SW 1271 (cell line): ENCODE measurements at places on chromosomes 7 and 10.

DNA sequence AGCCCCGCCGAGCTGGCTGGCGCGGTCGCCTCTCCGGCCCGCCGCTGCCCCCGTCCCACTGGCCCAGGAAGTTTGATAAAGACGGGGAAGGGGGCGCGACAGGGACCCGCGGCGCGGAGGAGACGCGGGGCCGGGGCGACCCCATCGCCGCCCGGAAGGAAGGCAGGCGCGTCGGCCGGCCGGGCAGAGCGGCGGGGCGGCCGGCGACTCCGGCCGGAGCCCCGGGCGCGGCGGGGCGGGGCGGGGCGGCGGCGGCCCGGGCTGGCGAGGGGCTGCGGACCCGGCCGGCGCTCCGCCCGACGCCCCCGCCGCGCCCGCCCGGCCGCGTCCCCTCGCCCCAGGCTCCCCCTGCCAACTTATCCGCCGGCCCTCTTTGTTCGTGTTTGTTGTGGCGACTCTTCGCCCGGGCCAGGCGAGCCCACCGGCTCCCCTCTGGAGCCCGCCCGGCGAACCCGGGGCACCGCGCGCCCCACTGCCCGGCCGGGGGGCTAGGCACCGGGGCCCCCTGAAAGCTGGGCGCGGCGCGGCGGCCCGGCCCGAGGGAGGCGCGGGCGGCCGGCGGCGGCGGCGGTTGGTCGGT, 571 bp downstream of the KDM7A start:
- DNase-seq, result no peak

DNA sequence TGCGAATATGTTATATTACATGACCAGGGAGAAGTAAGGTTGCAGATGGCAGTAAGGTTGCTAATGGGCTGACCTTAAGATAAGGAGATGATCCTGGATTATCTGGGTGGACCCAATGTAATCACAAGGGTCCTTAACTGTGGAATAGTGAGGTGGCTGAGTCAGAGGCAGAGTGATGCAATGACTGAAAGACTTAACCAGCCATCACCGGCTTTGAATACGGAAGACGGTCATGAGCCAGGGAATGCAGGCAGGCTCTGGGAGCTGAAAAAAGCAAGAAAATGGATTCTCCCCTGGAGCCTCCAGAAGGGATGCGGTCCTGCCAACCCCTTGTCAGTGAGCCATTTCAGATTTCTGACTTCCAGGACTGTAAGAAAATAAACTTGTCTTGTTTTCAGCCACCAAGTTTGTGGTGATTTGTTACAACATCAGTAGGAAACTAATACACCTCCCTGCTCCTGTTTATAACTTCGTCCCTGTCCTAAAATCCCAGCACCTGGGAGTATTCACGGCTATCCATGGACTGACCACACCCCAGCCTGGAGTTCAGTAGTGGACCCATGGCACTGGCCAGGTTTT, 4.6 kb upstream of the C10orf95 start:
- no peak for DNase-seq

DNA sequence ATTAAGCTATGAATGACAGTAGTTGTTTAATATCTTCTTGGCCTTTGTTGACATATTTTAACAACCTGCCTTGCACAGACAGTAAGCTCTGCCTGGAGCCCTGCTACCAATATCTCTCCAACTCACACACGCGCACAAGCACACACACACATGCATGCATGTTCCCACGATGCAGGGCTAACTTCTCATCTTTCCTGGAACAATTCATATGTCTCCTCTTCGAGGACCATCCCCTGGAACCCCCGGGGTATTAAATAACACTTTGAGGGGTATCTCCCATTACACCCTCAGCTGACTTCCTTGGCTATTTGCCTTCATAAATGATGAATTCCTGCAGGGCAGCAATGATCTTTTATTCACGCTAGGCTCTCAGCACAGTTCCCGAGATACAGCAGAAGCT, 258.0 kb downstream of the TRIL start:
- DNase-seq, result no peak

DNA sequence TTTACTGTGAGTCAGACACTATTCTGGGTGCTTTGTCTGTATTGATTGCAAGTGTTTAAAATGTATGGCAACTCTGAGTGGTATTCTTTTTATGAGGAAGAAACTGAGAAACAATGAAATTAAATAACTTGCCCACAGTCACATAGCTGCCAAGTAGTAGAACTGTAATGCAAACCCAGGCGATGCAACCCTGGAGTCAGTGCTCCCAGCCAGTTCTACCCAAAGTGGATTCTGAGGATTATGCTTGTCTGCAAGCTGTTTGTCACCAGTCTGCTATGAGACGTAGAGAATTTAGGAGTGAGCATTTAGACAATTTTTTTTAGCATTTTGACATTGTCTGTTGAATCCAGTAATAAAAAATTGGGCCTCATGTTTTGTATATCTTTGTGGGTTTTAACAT, 306.0 kb upstream of the LRGUK start:
- DNase-seq, result no peak

DNA sequence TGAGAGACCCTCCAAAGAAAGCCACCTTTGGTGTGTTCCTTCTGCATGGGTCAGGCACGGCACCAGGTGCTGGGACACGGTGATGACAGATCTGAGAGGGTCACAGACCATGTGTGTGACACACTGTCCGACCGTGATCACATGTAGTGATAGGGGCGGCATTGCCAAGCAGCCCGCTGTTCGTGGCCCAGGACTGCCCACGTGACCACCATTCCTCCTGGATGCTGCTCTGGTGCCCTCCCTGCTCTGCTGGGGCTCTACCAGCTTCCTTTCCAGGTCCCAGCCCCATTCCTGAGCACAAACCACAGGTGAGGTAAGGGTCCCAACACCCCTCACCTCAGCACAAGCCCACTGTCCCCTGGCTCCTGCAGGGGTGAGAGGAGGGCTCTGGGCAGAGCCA, 10.1 kb upstream of the SLC18A3 start:
- no peak for DNase-seq

DNA sequence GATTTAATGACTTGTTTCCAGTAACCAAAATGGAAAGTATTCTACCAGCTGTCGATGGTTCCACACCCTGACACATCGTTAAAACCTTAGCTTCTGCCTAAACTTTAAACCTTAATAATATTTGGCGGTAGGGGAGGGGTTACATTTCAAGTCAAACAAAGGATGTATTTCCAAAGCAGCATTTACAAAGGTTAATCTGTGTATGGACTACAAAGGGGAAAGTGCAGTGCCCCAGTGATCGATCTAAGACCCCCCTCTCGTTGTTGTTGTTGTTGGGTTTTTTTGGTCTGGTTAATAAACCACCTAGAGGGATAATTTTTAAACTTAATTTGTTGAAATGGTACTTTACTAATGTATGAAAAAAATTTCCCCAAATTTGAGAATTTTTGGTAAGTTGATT, 1.1 kb upstream of the STEAP2 start:
- DNase-seq, result no peak

- DNase-seq, result no peak
These were observed 347.4 kb downstream of the RPS24 start for GRCh38 chr10:78381107-78381506.

- no peak for DNase-seq
These were observed 32.0 kb downstream of the WAC start for GRCh38 chr10:28564905-28565304.

DNA sequence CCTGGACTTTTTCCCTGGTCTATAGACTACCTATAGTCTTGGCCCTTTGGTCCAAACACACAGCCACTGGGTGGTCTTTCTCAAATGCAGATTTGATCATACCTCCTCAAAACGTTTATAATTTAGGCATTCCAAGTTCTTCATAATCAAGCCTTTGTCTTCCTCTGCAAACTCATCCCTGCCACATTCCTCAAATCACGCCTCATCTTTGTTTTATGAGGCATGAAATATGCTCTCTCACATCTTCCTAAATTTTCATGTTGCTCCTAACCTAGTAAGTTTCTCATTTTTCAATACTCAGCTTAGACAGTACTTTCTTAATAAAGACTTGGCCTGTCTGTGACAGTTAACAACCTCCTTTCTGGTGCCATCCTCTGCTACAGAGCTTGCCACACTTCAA, 10.9 kb upstream of the HERC4 start:
- no peak for DNase-seq

DNA sequence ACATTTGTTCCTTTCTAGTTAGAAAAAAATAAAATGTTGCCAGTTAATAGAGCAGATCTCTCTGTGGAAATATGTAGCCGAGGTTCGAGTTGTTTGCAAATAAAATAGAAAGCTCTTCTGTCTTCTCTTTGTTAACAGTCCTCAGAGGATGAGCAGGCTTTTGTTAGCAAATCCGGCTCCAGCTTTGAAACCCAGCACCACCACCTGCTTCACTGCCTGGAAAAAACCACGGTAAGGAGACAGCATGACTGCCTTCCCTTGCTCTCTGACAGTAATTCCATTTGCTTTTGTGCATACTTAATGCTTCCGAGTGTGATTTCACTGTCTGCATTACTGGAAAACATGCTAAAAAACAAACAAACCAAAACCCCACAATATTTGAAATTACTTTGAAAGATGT, 115.6 kb downstream of the TSPAN12 start:
- DNase-seq, result no peak

DNA sequence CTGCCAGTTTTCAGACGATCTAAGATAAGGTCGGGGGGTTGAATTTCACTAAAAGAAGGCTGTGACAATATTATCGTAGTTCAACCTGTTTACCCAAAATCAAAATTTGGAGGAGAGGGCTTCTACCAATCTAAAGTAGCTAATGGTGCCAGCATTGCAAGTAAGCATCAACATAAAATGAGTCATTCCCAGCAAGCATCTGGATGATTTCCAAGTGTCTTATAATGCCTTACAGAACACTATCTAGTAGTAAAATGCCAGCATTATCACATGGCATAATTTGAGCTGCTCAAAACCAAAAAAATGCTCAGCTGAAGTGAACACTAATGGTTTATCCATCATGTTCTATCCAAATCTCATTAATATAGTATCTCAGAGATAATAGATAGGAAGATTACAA, 1193.9 kb downstream of the DNAJB9 start:
- DNase-seq, result no peak
